ENCODE measurements at places on chromosomes 13 and 19. TPM values are rescaled to one million over a fixed set of nuclear protein-coding genes. Genes with fewer than 3 reads are reported as not detected.

DNA sequence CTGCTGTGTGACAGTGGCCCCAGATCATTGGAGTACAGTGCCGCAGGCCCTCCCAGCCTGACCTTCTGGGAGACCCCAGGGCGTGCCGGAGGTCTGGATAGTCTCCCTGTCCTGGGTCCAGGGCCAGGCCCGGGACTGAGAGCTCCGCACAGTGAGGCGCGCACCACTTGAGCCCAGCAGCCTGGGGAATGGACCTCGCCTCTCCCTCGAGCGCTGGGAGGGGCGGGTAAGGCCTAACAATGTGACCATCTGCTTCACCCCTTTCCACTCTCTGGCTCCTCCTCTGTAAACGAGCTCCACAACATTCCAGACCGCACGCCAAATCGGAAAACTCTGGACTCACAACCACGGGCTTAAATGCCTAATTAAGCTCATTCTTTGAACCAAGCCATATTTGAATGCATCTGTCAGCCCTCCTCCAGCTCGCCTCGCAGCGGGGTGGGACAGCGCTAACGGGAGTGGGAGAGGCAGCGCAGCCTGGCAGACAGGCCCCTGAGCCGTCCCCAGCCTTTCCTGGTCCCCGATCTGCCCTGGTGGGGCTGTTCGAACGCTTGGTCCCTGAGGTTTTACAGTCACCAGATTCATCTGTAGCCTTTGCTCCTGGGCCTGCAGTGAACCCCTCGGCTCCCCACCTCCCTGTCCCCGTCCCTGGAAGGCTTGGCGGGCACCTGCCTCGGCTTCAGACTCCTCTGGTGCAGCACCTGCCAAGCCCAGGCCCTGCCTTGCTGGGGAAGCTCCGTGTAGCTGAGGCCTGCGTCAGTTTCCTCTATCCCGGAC, 120.7 kb upstream of the VSTM2B start:
- DNase-seq, result no peak

DNA sequence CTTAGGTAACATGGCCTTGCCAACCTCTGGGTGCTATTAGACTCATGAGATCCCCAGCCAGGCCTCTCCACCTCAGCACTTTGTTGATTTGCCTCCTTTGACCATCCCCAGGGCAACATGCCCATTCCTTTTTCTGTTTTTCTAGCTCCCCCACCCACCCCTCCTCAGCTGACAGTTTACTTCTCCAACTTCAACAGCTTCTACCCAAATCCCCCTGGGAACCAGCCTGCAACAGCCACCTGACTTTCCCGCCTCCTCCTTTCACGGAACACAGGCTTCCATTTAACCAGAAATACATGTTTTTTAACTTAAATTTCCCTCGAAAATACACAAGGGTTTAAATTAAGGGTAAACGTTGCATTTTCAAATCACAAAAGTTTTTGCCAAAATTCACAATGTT, 117.3 kb downstream of the DLEU7 start:
- no peak for DNase-seq

DNA sequence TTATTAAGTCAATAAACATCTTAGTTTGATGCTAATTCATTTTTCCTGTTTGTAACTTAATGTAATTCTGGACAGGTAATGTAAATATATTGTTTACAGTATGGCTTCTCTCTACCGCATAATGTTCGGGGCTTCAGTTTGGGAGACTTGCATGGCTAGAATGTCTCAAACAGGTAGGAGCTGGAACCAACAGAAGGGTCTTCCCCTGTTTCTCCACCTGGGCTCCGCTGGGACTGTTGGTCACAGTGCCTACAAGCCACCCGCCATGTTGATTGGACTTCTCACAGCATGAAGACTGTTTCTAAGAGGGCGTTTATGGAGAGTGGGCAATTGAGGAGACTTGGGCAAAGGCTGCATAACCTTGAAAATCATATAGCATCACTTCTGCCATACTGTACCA, 148.6 kb downstream of the UFM1 start:
- no peak for DNase-seq

DNA sequence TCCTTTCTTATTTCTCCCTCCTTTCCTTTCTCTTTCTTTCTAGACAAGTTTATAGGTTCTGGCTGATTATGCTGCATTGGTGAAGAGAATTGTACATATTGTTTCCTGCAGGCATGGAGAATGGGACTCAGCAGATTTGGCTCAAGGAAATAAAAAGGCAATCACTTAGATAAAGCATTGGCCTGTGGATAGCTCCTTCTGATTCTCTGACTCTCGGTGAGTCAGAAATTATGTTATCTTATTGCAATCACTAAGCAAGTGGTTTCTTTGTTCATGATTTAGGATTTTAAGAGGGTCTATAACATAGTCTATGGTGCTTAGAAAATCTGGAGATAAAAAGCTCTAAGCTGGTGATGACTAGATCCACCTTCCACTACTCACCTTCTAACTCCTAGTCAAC, 54.0 kb upstream of the POSTN start:
- no peak for DNase-seq

DNA sequence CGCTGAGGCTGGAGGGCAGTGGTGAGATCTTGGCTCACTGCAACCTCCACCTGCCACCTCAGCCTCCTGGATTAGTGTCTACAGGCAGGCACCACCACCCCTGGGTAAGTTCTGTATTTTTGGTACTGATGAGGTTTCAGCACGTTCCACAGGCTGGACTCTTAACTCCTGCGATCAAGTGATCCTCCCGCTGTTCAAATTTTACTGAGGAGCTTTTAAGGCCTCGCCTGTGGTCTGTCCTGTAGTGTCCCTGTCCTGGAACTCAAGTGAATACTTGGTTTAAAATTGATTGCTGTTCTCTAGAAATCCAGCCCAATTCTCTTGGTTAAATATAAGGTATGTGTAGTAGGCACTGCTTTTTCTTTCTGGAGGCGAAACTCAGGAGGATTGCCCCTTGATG, 65.2 kb downstream of the DPRX start:
- no peak for DNase-seq

GRCh38 chr13:48233046-48233888, at the start of gene ITM2B:
Gene ITM2B (plus strand): TSS chr13:48233206. CDS start chr13:48233361, 155 bp downstream.
- peak; percentile 62 for DNase-seq

Gene TMEM272
- not detected for total RNA-seq

Gene RFXAP
- 4.5 TPM for total RNA-seq

GRCh38 chr13:111642156-111642767, 321.8 kb downstream of the TEX29 start:
- no peak for DNase-seq

GRCh38 chr19:19347401-19348110, 26.9 kb downstream of the MAU2 start:
- DNase-seq, result no peak

Gene UQCRFS1
- total RNA-seq, result 50.6 TPM

GRCh38 chr13:29849731-29850212, 645 bp downstream of the UBL3 start:
- peak; percentile 62 for DNase-seq

Gene PTH2
- total RNA-seq, result not detected

DNA sequence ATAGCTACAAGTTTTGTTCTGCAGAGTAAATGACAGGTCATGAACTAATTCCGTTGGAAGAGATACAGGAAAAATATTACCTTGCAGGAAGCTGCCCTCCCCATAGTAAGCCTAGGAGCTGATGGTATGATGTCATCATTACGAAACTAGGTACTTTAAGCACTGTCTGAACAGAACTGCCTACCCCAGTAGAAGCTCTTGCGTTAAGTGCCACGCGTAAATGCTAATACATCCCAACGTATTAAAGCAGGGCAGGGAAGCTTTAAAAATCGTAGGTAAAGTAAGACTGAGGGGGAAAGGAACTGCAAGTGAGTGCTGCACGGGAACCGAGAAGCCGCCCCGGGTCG, 572 bp downstream of the UGGT2 start:
- DNase-seq, result peak; percentile 56

- no peak for DNase-seq
These were observed 967.4 kb downstream of the EFNB2 start for GRCh38 chr13:105567951-105568525.

Gene TSSK6
- 4.1 TPM for total RNA-seq

- no peak for DNase-seq
These were observed 122.3 kb upstream of the RNF113B start for GRCh38 chr13:98299235-98299965.

Gene ZNF345
- total RNA-seq, result 0.17 TPM

DNA sequence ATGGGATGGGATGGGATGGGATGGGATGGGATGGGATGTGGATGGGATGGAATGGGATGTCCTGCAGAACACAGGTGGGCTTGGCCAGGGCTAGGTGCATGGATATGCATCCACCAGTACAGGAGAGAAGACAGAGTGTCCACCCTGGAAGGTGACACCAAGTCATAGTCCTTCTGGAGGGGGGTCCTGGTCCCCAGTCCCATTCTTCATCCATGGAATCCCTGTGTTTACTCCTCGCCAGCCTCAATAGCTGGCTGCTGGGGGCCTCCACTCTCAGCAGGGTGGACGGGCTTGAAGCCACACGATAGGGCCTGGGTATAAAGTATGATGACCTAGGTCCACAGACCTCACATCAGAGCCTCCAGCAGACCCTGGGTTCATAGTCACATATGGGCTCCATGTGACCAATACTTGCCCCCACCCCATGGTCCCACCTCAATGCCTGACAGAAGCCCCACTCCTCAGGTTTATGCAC, 40.1 kb downstream of the RFX2 start:
- DNase-seq, result no peak

- DNase-seq, result no peak
These were observed 171.6 kb upstream of the ZNF507 start for GRCh38 chr19:32173836-32174235.

GRCh38 chr13:93174260-93174659, 52.3 kb upstream of the GPC6 start:
- DNase-seq, result no peak

Gene PCDH17
- total RNA-seq, result not detected

- DNase-seq, result peak; percentile 42
These were observed 18.9 kb downstream of the ARID3A start for GRCh38 chr19:944663-945241.

Gene MAU2
- total RNA-seq, result 36.3 TPM

DNA sequence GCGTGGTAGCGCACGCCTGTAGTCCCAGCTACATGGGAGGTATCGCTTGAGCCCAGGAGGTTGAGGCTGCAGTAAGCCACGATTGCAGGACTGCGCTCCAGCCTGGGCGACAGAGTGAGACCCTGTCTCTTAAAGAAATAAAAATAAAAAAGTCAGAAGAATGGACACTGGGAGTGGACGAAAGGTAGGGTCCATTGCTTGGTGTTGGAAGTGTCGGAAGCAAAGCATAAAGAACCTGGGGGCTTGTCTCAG, 392 bp upstream of the ARHGAP33 start:
- DNase-seq, result no peak

DNA sequence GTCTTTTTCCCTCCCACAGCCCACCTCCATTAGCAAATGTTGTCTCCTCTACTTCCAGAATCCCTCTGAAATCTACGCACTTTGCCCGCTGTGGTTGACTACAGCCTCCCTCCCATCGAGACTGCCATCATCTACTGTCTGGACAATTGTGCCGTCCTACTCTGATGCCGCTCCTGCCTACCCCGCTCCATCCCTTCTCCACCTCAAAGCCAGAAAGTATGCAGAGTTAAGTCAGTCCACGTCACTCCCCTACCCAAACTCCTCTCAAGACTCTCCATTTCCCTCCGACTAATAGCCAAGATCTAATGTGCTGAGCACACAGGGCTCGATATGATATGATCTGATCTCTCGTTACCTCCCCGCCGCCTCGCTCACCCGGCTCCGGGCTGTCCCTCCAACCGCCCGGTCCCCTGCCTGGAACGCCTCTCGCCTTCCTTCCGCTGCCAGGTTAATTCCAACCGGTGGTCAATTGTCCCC, 556 bp downstream of the CACTIN start:
- DNase-seq, result no peak

Gene ANGPTL4
- 27.5 TPM for total RNA-seq

Gene C19orf33
- 165 TPM for total RNA-seq

GRCh38 chr19:1618157-1619093, 13.2 kb upstream of the UQCR11 start:
- DNase-seq, result no peak

- no peak for DNase-seq
These were observed 9.6 kb downstream of the ZNF426 start for GRCh38 chr19:9528757-9529336.

GRCh38 chr19:9786342-9786741, 17.8 kb upstream of the ZNF846 start:
- DNase-seq, result no peak

DNA sequence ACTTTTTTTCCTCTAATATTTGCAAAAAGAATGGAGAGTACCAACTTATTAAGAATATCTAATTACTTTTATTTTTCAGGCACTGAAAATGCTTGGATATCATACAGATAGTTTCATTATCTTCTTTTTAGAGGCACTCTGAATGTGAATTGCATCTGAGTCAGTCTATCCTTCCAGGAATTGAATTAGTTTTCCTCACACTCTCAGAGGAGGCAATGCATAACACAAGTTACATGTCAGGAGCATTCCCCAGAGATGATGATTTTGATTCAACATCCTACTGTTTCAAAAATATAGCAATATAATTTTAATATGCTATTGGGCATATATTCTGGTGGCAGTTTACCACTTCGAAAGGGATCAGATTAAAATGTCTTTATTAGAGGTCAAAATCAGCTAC, 1315.4 kb downstream of the PCDH9 start:
- DNase-seq, result no peak

Gene GSX1
- not detected for total RNA-seq

DNA sequence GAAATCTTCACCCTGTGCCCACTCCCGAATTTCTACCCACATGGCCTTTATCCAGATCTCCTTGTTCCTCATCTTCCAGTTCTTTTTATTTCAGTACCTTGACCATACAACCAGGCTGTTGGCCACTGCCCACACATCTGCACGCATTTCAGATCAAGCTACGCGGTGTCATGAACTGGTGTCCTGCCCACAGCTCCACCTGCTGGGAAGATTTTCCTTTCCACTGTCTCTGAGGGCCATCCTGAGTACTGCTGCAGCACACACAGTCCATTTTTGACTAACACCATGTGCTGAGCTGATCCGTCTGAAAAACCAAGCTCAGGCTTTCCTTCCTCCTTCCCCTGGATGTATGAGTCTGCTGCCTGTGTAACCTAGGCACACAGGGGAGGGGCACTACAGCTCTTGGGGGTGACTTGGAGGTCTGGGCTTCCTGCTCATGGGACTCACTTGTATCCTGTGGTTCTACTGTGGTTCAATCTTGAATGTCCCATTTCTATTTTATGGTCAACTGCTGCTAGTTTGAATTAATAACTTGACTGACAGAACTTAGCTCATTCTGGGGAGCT, 71.9 kb downstream of the WASF3 start:
- DNase-seq, result no peak

GRCh38 chr13:113123226-113124201, 915 bp downstream of the F10 start:
- no peak for DNase-seq

DNA sequence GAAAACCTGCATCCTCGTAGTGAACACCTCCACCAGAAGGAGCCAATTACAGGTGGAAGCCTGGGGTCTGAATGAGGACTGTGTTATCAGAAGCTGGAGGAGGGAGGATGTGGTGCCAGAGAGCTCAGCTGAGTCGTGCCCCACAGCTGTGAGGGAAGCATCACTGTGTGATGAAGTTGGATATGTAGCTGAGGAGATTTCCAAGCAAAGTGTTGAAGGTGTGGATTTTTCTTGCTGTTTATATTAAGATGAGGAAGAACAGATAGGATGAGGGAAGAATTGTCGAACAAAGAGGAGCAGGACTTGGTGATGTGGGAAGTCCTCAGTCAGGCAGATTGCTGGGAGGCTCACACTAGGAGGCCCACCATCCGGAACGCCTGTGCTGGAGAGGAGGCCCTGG, 4.4 kb downstream of the RAB20 start:
- no peak for DNase-seq

Measured in Caki2 (cell line).